ENCODE measurements at places on chromosomes 16 and 17.

- DNase-seq: no peak
Measured at GRCh38 chr16:67329901-67330300, 3.3 kb downstream of the LRRC36 start.

DNA sequence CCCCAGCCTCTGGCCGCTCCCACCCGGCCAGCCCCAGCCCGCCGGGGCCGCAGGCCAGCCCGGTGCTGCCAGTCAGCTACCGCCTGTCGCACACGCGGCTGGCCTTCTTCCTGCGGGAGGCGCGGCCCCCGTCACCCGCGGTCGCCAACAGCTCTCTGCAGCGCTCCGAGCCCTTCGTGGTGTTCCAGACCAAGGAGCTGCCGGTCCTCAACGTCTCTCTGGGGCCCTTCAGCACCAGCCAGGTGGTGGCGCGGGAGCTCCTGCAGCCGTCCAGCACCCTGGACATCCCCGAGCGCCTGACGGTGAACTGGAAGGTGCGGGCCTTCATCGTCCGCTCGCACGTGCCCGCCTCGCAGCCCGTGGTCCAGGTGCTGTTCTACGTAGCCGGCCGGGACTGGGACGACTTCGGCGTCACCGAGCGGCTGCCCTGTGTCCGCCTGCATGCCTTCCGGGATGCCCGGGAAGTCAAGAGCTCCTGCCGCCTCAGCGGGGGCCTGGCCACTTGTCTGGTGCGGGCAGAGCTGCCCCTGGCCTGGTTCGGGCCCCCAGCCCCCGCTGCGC, 46.8 kb downstream of the TMEM132E start:
- no peak for DNase-seq

DNA sequence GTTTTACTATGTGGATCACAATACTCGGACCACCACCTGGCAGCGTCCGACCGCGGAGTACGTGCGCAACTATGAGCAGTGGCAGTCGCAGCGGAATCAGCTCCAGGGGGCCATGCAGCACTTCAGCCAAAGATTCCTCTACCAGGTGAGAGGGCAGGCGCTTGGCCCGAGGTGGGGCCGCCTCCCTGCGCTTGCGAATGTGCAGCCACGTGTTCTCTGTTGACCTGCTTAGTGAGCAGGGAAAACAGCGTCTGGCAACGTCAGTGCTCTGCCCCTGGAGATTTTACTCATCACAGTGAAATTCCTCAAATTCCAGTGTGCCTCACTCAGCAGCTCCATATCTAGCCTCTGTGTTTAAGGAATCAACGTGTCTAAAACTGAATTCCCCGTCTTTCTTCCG, 33.4 kb upstream of the CLEC18A start:
- DNase-seq: peak; percentile 67

GRCh38 chr16:81937305-81938038, 73.8 kb downstream of the SDR42E1 start:
- DNase-seq: no peak
